Natural killer cell treated with Interleukin-12 subunit alpha and Interleukin-12 subunit beta and Interleukin-15 and Interleukin-18, amount 100 ng/mL, for 72 hours (primary cell): ENCODE measurements at places on chromosomes 6 and 20.
A peak's percentile ranks its signal among the peaks of the same experiment; 100 is the strongest.

DNA sequence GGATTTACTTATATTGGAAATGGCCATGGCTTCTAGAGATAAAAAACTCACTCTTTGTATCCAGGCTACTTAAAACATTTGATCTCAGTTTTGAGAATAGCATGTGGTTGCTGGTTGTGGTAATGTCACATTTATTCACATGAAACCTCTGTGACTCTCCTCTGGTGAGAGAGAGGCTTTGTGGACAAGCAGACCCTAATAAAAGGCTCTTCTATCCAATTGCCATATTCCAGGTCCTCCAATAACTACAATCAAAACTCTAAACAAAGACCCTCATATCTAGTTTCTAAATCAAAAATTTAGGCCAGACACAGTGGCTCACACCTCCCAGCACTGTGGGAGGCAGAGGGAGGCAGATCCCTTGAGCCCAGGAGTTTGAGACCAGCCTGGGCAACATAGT lies 176.3 kb upstream of the LAMP5 start:
- DNase-seq, result no peak

DNA sequence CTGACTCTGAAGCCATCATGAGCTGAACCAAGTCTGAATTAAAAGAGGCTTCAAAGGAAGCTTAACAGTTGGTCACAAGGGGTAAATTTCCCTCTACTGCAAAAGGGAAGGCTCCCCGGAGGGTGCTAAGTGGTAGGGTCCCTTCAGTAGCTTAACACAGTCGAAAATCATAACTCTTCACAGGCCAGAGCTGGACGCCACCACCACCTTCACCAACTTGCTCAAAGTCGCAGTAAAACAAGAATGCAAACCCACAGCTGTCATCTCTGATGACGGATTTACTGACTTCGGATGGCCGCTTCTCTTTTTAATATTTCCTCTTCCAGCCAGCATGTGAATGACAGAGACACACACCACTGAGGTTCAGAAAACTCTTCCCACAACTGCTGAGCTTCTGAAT lies 144.7 kb upstream of the FBXL4 start:
- no peak for DNase-seq

GRCh38 chr6:43287717-43288679 lies 10.1 kb upstream of the SLC22A7 start:
- DNase-seq, result peak; percentile 41

- no peak for DNase-seq
Observed at GRCh38 chr20:9082741-9083140, 13.9 kb downstream of the PLCB4 start.

DNA sequence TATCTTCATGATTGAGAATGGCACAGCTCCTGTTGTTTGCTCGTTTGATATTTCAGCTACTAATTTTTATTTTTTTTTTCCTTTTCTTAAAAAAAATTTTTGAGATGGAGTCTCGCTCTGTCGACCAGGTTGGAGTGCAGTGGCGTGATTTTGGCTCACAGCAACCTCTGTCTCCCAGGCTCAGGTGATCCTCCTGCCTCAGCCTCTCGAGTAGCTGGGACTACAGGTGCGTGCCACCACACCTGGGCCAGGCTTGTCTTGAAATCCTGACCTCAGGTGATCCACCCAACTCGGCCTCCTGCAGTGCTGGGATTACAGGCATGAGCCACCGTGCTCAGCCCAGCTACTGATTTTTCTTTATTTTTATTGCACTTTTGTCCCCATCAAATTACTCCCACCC lies 150.2 kb upstream of the SIM1 start:
- no peak for DNase-seq

- DNase-seq, result no peak
Observed at GRCh38 chr6:121086876-121087275, 247.4 kb downstream of the TBC1D32 start.
